ENCODE measurements at places on chromosomes 6 and 20.

- DNase-seq: no peak
These were observed 435 bp downstream of the ZSWIM3 start for GRCh38 chr20:45857882-45858216.

- no peak for DNase-seq
These were observed 118.5 kb downstream of the SNX5 start for GRCh38 chr20:17849901-17850683.

GRCh38 chr20:24418731-24419130 lies 50.7 kb upstream of the SYNDIG1 start:
- DNase-seq: no peak

DNA sequence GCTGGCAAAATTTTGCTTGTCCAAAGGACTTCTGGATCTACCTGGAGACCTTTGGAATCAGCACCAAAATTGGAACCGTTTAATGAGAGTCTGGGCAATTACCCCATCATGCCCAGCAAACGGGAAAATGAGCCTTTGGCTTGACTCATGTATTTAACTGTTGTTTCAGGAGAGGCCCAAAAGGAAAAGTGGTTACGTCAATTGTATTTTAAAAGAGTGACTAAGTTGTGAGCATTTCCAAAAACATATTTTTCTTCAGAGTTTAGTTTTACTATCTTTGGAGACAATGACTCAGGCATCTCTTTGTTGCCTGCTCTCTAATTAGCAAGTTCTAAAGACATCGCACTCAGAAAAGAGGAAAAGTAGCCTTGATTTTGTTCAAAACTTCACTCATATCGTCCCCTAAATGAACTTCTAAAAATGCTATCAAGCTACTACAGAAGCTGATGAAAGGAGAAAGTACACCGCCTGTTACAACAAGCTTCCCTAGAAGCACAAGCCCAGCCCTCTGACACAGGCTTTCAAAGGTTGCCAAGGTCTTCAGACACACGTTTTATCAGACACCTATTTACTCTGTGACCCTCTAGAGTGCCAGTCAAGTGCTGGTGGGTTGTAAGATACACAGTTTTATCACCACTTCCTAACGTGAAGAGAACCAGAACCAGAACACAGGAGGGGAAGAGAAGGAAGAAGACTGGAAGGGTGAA lies 146.2 kb downstream of the TBX18 start:
- no peak for DNase-seq

DNA sequence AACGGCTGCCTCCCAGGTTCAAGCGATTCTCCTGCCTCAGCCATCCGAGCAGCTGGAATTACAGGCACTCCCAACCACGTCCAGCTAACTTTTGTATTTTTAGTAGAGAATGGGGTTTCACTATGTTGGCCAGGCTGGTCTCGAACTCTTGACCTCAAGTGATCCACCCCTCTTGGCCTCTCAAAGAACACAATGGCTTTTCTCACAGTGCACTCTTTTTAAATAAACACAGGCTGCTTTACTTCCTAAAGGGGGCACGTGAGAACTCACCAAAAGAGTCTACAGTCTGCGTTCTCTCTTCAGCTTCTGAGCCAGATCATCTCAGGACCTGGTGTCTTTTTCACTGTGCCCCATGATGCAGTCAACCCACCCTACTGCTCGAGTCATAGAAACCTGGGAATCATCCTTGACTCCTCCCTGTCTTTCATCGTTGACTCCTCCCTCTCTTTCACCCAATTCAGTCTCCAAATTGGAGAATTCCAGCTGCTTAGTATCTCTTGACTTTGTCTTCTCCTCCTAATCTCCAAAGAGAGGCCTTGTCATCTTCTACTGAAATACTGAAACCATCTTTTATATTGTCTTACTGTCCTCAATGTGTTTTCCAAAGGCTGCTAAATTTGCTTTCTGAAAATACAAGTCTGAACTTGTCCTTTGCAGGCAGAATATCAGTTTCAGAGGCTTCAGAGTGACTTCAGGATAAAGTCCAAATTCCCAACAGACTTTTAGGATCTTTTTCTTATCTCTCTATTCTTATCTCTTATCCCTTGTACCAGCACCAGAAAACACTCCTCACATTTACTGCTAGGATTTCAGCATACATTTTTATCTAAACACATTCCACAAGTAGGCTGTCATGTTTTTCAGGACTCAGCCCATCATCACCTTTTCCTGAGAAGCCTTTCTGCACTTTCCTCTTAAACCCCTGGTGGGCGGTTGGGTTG lies 323.4 kb downstream of the SYNE1 start:
- no peak for DNase-seq

- DNase-seq: peak; percentile 83
These were observed 31.5 kb downstream of the SF3B5 start for GRCh38 chr6:144063744-144064401.

DNA sequence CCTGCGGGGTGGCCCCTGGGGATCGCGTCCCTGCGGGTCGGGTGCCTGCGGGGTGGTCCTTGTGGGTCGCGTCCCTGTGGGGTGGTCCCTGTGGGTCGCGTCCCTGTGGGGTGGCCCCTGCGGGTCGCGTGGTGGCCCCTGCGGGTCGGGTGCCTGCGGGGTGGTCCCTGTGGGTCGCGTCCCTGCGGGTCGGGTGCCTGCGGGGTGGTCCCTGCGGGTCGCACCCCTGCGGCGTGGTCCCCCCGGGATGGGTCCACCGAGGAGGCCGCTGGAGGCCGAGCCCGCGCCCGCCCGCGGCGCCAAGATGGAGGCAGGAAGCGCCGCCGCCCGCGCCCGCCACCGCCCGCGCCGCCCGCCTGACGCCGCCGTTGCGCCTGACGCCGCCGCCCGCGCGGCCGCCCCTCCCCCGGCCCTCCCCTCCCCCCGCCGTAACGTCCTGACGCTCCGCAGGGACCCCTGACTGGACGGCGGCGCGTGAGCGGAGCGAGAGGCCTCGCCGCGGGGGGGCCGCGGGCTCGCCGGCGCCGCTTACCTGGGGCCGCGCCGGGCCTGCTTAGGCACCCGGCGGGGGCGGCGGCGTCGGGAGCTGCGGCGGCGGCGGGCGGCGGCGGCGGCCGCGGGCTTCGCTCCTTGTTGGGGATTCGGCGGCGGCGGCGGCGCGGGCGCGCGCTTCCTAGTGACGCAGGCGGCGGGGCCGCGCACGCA lies at the start of gene GMEB2:
TSS of gene GMEB2 (minus strand) at position 678 of the 705 bp plus-strand sequence. CDS start 7,704 bp downstream, outside the sequence.
- DNase-seq: no peak

DNA sequence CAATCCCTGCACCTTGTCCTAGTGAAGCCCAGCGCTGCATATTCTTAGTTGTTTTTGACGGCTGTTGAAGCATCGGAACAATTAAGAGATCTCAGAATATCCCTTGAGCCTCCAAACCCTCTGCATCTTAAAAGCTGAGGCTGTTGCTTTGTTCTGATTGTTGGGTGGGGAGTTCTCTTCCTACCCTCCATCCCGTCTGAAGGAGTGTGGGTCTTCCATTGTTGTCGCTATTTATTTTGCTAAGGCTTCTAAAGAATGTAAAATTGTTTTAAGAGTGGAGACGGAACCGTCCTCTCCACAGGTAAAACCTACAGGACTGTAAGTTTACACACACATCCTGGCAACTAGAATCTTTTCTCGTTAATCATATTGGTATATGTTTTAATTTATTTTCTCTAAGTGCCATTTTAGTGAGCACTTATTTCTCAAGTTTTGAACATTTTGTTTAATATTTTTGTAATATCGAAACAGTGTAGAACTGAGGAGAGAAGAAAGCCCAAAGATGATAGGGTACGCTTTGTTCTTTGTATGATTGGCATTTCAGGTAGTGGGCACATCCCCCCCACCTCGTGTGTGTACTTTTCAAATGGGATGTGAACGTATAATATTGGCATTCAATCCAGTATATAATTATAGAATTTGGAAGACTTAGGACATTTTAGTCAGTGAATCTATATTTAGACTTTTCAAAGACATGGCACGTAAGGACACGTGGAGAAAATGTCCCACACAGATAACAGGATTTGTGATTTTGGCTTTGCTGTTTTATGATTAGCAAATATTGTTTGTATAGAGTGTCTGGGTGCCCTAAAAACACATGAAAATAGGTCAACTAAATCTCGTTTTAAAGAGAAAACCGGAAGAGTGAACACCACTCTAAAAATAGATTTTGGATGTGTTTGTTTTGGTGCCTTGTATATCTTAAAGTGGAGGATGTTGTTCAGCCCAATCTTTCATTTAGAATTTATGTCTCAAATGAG lies 1.3 kb downstream of the RNF146 start:
- no peak for DNase-seq

DNA sequence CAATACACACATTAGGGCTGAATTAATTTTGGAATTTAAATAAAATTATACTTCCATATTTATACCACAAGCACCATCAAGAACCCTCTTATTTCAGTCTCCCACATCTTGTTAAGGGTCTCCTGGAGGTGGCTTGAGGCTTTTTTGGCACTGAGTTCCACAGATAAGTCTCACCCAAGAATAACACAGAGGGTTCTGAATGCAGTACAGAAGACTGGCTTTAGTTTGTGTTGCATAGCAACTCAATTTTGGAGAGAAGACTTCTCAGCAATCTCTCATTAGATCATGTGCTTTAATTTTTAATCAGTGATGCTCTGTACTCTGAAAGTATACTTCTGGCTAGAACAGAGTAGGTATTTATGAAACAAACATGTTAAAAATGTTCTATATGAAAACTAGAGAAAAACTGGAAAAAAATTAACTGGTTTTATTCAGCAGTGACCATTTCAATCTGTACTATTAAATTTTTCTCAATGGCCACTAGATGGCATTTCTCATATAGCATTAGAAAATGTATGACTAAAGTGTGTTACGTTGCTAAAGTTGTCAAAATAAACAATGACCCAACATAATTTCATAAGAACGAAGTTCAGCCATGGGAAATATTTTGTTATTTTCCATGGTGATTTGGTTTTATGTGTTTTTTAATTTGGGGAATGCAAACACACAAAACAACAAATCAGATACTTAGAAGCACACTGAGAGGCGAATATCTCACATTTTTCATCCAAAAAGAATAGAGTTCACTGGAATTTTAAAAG lies 32.7 kb upstream of the MAP7 start:
- DNase-seq: no peak

GRCh38 chr6:3822747-3823445 lies 26.3 kb upstream of the FAM50B start:
- no peak for DNase-seq

- DNase-seq: no peak
These were observed 208.8 kb downstream of the ARHGAP18 start for GRCh38 chr6:129500958-129501739.

DNA sequence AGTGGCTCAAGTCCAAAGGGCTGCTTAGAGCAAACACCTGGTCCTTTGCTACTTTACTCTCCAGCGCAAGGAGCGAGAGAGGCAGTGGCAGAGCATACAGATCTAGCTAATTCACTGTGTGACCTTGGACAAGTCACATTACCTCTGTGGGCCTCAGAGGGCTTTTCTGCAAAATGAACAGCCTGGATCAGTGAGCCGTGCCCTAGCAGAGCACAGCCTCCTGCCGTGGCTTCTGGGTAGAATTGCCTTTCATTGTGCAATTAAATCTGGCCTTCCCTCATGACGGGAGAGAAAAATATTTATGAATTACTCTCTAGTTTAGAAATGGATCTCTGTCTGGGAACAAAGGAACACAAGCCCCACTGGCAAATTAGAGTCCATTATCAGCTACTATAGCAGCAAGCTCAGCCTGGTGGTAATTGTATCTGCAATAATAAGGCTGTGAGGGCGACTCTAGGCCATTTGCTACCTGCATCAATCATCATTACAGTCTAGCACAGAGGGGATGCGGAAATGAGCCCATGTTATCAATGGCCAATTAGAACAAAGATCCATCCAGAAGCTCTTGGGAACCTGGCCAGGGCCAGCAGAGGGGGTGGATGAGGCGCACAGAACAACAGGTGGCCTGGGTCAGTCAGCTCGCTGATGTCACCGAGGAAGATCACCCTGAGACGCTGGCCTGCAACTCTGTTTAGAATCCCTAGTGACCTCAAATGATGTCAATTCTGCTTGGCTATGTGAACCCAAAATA lies 114.2 kb upstream of the LY86 start:
- DNase-seq: no peak

DNA sequence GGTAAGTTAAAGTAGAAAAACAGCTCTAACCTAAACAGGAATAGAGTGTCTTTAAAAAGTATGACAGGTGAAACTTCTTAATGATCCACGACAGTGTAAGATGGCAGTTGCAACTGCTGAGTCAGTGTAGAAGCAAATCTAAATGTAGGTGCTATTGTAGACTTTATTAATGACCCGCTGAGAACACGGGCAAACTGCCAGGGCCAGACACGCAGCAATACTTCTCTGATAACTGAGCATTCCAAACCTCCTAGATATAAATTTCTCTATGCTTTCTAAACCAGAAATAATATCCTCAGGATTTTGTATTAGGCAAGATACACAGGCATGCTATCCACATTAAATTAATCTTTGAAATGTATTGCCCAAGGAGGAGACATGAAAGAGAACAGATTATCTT lies 1076.4 kb downstream of the HACE1 start:
- DNase-seq: no peak

DNA sequence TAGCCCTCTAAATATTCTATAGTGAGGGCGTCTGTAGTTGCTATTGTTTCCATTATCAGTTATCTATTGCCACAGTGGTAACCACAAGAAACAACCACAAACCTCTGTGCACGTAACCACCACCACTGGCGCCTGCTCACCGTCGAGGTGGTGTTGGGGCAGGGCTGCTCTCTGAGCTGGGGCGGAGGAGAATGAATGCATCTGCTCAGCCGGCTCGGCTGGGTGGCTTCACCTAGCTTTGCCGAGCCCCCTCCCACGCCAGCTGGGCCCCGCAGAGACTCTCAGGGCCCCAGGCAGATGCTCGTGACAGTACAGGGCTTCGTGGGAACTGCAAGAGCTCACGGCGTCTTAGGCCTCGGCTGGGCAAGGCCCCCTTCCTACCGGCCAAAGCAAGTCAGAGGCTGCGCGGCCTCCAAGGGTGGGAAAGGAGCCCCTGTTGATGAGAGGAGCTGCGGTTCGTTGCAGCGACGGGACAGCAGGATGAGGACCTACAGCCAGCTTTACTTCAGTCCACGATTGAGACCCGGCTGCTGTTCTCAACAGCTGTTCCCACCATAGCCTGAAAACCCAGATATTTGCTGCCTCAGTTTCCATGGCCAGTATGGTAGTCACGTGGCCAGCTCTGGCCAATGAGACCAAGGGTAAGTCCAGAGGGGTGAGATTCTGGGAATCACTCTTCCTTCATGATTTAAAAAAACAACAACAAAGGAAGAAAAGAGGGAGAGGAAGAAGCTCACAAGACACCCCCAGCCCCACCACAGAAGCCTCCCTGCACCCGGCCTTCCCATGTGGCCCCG lies 120.2 kb upstream of the AFDN start:
- DNase-seq: no peak

- no peak for DNase-seq
These were observed 574 bp downstream of the RPS12 start for GRCh38 chr6:132814716-132815570.

DNA sequence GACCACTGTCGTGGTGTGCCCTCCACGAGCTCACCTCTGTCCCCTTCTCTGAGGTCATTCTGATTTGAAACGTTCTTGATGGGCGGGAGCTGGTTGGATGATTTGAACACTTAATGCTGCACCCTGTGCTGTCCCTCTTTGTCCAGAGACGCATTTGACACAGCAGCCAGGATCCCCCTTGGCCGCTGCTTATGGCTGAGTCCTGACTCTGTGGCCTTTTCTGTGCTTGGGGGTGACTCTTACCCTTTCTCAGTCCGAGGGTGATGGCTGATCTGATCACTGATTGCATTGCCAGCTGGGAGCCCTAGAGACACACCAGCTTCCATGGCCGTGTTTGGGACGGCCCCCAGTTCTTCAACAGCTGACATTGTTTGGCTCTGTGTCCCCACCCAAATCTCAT lies 43.5 kb upstream of the FRMD1 start:
- no peak for DNase-seq

Measured in stimulated activated CD8-positive, alpha-beta memory T cell treated with anti-CD3 and anti-CD28 coated beads, Interleukin-4, amount 100 ng/mL, for 1 hour (primary cell).